T-helper 17 cell (primary cell): ENCODE measurements at places on chromosomes 6 and 20. TPM values are rescaled to one million over a fixed set of nuclear protein-coding genes. Genes with fewer than 3 reads are reported as not detected.

DNA sequence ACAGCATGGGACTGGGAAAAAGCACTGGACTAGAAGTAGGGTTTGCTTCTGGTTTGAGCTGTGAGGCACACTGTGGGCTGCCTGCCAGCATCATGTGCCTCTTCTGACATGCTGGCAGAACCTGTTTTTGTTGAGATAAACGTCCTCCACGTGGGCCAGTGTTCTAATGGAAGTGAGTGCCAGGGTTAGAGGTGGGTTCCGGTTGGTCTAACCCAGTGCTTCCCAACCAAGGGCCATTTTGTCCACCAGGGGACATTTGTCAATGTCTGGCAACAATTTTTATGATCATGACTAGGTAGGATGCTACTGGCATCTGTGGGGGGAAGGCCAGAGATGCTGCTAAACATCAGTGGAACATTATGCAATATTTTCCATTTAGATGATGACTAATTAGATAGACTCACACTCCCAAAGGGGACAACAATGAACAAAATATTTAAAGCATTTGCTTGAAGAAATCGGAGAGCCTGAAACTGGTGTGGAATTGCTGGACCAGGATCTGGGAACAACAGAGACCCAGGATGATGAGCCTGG, 7.8 kb upstream of the APMAP start:
- peaks cover 3% of the 10 kb centered on the region for H3K4me1 ChIP-seq
- no peak overlapping the region for H3K4me3 ChIP-seq
- peaks cover 6% of the 10 kb centered on the region for H3K36me3 ChIP-seq
- no peaks in the 10 kb centered on the region for H3K27me3 ChIP-seq
- DNase-seq = no peak

DNA sequence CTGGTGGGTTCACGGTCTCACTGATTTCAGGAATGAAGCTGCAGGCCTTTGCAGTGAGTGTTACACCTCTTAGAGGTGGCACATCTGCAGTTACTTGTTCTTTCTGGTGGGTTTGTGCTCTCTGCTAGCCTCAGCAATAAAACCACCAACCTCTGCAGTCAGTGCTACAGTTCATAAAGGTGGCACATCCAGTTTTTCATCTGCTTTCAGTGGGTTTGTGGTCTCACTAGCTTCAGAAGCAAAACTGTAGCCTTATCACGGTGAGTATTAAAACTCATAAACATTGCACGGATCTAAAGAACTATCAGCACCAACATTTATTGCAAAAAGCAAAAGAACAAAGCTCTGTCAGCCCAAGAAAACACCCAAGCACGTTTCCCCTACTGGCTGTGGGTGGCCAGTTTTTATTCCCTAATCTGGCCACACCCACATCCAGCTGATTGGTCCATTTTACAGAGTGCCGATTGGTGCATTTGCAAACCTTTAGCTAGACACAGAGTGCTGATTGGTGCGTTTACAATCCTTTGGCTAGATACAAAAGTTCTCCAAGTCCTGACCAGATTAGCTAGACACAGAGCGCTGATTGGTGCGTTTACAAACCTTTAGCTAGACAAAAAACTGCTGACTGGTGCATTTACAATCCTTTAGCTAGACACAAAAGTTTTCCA, 3.4 kb upstream of the TMEM14C start:
- DNase-seq = no peak

GRCh38 chr6:44606504-44606903, 219.0 kb downstream of the CDC5L start:
- no peak overlapping the region for H3K27ac ChIP-seq
- no peak for DNase-seq
- H3K36me3 ChIP-seq = no peaks in the 10 kb centered on the region
- H3K4me1 ChIP-seq = peaks cover 3% of the 10 kb centered on the region
- H3K27me3 ChIP-seq = peaks cover 15% of the 10 kb centered on the region
- no peak overlapping the region for H3K4me3 ChIP-seq

DNA sequence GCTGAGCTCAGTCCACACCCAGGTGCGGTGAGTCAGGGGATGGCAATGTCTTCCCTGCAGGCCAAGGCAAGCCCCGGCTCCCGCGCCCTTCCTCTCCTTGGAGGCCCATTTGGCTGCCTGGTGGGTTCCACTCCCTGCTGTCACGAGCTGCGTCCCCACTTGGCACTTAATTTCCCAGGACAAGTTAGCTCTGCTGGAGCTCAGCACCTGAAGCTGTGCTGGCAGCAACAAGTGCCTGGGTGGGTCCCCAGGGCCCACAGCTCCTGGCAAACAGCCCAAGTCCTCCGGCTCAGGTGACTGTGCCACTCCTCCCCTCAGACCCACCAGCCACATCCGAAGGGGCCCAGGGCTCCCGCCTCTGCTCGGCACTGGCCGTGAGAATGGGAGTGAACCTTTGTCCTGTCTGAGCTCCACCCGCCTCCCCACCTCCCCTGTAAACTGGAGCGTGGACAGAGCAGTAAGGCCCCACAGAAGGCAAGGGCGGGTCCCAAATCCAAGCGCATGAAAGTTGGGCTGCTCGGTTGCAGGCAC, 16.9 kb downstream of the LAMA5 start:
- H3K4me1 ChIP-seq = no peaks in the 10 kb centered on the region
- H3K4me3 ChIP-seq = no peak overlapping the region
- peaks cover 2% of the 10 kb centered on the region for H3K36me3 ChIP-seq
- no peaks in the 10 kb centered on the region for H3K27me3 ChIP-seq

DNA sequence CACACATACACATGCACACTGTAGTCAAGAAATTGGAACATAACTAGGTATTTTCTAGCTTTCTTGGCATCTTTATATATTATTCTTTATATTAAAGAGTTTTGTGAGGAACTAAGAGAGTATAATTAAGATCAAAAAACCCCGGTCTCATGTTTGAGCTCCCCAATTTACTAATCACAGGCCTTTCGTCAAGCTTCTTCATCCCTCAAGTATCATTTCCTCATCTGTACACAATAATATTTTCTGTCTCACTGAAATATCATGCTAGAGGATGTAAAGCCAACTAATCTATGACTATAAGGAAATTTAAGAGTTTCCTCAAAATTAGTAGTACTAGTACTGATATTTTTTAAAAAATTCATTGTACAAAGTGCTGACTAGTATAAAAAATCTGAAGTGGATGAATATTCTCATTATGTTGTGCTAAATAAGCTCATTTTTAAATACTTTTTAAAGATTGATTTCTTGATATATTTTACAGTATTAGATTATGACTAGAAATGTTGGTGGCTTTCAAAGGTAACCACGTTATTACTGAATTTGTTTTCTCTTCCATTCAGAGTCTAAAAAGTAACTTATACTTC, 28.0 kb downstream of the PEX3 start:
- H3K36me3 ChIP-seq = peaks cover 16% of the 10 kb centered on the region
- DNase-seq = no peak
- H3K27me3 ChIP-seq = no peaks in the 10 kb centered on the region
- no peak overlapping the region for H3K4me3 ChIP-seq
- H3K4me1 ChIP-seq = peaks cover 5% of the 10 kb centered on the region

DNA sequence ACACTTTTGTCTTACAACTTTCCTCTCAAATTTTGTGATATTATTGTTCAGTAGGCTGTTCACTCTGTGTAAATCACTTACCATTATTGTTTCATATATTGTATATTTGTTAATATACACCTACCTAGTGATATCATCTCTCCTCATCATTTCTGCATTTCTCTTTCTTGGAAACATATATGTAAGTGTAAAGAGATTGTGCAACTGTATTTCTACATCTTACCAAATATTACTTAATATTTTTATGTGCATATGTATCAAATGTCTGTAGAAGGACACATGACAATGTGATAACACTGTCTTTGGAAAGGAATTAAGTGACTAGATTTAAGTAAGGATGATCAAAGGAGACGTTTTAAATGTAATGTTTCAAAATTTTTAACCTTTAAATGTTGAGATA, 30.2 kb downstream of the ZNF322 start:
- H3K27me3 ChIP-seq = no peaks in the 10 kb centered on the region
- no peak overlapping the region for H3K4me3 ChIP-seq
- H3K36me3 ChIP-seq = no peaks in the 10 kb centered on the region
- H3K27ac ChIP-seq = no peak overlapping the region
- no peaks in the 10 kb centered on the region for H3K4me1 ChIP-seq

DNA sequence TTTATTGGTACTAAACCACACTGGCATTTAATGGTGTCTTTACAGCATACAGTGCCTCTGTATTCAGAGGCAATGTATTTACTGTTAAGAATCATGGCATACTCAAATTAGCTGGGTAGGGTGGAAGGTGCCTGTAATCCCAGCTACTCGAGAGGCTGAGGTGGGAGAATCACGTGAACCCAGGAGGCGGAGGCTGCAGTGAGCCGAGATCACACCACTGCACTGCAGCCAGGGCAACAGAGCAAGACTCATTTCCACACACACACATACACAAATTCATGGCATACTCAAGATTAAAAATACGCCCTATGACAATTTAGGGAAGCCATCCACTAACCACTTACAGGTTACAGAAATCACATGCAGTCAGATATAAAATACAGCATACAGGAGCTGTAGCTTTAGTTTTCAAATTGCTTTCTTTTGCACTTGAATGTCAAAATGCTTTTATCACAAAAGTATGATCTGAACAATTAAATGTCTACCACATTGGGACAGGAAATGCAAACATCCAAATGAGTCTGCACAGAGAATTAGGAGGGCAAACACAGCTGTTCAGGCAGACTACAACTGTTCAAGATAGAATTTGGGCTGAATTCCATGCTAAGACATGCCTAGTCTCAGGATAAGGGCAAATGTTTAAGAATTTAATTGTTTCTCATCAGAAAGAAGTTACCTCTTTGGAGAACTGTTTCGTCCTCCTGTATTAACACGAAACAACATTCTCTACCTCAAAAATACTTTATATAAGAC, 36.4 kb downstream of the CSNK2A1 start:
- peaks cover 6% of the 10 kb centered on the region for H3K36me3 ChIP-seq
- H3K4me3 ChIP-seq = no peak overlapping the region
- no peak for DNase-seq
- H3K27ac ChIP-seq = no peak overlapping the region
- peaks cover 15% of the 10 kb centered on the region for H3K4me1 ChIP-seq
- no peaks in the 10 kb centered on the region for H3K27me3 ChIP-seq

Gene FERMT1
- 0.16 TPM for total RNA-seq

DNA sequence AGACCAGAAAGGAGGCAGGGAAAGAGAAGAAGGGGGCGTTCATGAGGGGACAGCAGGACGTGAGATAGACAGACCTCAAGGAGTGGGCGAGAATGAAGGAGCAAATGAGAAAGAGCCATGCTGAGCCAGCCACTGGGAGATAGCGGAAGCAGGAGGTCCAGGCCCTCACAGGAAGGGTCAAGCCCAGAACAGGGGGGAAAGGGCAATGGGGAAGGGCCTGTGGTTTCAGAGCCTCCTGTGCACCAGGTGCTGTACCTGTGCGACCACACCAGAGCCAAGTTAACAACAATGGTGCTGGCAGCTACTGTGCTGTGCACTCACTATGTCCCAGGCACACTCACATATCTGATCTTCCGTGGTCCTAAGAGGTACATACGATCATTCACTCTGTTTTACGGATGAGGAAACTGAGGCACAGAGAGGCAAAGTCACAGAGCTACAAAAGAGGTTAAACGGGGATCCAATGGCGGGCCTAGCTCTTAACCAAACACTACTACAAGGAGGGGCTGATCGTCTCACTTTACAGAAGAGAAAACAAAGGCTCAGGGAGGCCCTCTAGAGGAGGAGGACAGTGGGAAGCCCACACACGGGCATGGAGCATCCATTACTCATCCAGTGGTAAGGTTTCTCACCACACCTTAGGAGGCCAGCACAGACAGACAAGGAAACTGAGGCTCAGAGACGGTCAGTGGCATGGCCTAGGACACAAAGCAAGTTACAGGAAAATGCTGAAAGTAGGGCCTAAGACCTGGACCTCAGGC, 129.1 kb downstream of the PREX1 start:
- H3K36me3 ChIP-seq = peaks cover 14% of the 10 kb centered on the region
- no peak for DNase-seq
- peak overlapping the region; percentile 79 for H3K27ac ChIP-seq
- peaks cover 40% of the 10 kb centered on the region for H3K4me1 ChIP-seq
- no peak overlapping the region for H3K4me3 ChIP-seq
- no peaks in the 10 kb centered on the region for H3K27me3 ChIP-seq

DNA sequence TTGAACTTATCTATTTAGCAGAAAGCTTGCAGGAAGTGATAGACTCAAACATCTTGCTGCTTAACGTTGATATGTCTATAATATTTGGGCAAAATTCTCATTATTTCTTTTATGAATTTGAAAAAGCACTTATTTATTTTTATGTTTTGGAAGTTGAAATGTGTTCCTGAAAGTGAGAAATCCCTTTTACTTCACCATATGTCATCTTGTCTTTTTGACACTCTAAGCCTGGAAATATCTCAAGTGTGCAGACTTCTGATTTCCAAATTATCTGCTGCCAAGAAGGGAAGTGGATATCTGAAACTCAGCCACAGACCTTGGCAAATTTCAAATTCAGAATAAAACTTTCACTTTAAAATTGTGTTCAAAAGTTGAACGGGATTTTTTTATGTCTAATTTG, 368.7 kb upstream of the MANEA start:
- H3K27me3 ChIP-seq = no peaks in the 10 kb centered on the region
- no peak for DNase-seq
- no peak overlapping the region for H3K27ac ChIP-seq
- no peaks in the 10 kb centered on the region for H3K36me3 ChIP-seq
- no peak overlapping the region for H3K4me3 ChIP-seq
- no peaks in the 10 kb centered on the region for H3K4me1 ChIP-seq

GRCh38 chr20:59291740-59292383, 8.5 kb upstream of the EDN3 start:
- peaks cover 4% of the 10 kb centered on the region for H3K4me1 ChIP-seq
- peaks cover 36% of the 10 kb centered on the region for H3K27me3 ChIP-seq
- no peak overlapping the region for H3K27ac ChIP-seq
- no peak for DNase-seq

Gene OR2B6
- 0.50 TPM for total RNA-seq

DNA sequence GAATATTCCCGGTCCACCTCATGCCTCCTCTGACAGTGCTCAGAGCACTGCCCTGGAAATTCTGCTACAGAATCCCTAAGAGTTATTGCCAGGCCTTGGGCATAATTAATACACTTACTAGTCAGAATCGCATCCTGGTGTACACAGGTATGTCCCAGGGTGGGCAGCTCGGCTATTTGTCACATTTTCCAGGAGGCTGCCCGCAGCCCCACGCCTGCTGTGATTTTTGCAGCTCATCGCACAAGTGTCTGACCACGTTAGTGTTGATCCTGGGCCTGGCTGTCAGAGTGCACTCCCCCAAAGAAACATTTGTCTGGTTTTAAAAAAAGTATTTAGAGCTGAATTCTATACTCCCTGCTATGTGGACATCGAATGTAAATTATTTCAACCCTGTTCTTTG, 105.4 kb downstream of the CD83 start:
- DNase-seq = no peak
- no peak overlapping the region for H3K4me3 ChIP-seq
- peaks cover 3% of the 10 kb centered on the region for H3K36me3 ChIP-seq
- no peaks in the 10 kb centered on the region for H3K4me1 ChIP-seq
- no peak overlapping the region for H3K27ac ChIP-seq

Gene ARMC12
- 0.78 TPM for total RNA-seq

DNA sequence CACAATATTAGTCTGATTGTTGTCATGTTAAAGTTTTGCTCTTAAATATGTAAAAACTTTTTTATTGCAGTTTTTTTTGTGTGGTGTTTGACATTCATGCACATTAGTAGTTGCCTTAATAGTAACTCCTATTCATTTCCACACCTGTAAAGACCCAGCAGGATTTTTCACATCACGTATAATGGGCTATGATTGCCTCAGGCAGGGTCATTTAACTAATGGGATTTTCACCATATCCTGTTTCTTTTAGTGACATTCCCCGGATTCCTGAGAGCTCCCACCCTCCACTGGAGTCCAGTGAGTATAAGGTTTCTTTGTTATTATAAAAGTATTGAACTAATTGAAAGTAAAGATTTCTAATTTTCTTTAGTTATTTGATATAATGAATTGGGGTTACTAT, 359.2 kb downstream of the RIMS1 start:
- H3K36me3 ChIP-seq = no peaks in the 10 kb centered on the region
- no peaks in the 10 kb centered on the region for H3K27me3 ChIP-seq
- H3K4me3 ChIP-seq = no peak overlapping the region
- no peak overlapping the region for H3K27ac ChIP-seq

Gene TXLNB
- 0.42 TPM for total RNA-seq
